ENCODE measurements at places on chromosomes 3 and 15. TPM values are rescaled to one million over a fixed set of nuclear protein-coding genes. Genes with fewer than 3 reads are reported as not detected.

The ANKRD63 gene
- total RNA-seq, result not detected

The GOLGA6A gene
- not detected for total RNA-seq

The FANCD2OS gene
- total RNA-seq, result not detected

The DUOXA2 gene
- not detected for total RNA-seq

The RHOA gene
- 402 TPM for total RNA-seq

The C3orf49 gene
- not detected for total RNA-seq

Measured in smooth muscle cell of the coronary artery (primary cell).